ENCODE measurements at places on chromosomes 12 and 14.
A peak's percentile ranks its signal among the peaks of the same experiment; 100 is the strongest.

DNA sequence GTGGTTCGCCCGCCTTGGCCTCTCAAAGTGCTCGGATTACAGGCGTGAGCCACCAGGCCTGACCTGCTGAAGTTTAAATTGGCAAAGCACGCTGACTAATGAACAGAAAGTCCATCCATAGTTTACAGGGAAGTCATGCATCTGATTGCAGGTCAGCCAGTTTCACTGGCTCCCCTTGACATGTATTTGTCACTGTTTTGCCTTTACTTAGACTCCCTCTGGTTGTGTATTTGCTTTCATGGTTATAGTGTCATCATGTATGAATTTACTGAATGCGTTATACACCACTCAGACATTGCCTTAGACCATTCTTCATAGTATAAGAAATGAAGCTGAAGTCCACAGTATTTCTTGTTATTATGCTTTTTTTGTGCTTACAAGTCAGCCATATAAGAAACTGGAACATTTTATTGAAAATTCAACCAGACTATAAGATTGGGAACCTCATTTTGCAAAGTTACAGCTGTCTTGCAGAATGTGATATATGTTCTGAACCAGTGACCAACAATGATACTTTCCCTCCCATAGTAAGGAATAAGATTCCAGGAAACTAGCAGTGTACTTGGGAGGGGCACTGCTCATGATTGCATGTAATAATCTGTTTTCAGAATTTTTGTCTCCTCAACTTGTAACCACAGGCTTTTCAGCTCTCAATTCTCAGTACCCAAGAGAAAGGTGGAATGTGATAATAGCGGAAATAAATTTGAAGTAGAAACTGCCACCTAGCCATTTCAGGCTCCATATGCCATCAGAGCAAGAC lies 51.9 kb upstream of the ATF7IP start:
- no peak for DNase-seq

DNA sequence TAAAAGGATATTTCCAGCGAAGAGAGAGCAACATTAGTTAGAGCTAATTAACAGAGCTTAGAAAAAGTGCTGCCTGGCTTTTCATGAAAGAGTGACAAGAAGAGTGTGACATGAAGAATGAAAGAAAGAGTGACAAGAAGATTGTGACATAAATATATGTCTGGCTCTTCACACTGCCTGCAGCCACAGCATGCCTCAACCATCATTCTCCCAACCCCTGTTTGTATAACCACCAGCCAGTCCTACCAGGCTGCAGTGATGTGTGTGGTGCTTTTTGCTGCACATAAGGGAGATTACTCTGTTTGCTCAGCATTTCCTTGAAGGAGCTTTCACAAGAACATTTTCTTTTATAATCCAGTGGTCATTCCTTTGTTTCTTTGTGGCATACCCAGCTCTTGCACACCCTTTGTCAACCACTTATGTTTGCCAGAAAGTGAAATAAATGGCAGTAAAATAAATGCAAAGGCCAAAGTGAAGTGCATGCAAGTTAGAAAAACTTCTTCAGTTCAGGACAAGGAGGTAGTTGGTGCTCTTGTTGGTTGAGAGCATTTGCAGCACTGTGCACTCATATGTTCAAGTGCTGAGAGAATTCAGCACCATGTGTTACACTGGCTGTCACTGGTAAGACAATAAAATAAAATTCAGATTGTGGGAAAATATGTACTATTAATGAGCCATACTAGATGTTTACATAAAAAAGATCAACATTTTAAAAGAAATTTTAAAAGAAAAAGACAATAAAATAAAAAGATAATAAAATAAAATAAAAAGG lies 50.6 kb downstream of the KIF21A start:
- DNase-seq: no peak

GRCh38 chr14:81826081-81826480 lies 292.4 kb upstream of the SEL1L start:
- DNase-seq: no peak

DNA sequence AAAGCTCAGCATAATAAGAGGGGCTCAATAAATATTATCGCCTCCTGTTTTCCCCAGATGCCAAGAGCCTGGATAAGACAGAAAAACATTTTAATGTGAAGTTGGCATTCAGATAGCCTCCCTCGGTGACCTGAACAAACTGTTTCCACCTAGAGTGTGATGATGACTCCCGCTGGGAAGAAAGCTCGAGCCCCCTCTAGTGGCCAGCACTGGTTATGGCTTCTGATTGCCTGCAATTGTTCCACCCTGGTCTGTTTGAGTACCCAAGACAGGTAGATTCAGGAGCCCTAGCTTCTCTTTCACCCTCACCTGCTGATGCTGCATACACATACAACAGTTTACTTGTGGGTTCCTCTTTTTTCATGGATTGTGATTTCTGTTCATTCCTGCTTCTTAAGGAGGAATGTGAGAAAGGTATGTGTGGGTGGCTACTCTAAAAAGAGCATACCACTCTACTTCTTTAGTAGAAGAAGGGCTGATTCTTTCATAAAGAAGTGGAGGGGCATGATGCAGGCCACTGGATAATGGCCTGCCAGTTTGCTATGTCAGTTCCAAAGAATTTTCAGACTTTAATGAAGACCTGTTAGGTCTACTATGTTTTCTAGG lies 6.4 kb downstream of the ERG28 start:
- DNase-seq: peak; percentile 84

DNA sequence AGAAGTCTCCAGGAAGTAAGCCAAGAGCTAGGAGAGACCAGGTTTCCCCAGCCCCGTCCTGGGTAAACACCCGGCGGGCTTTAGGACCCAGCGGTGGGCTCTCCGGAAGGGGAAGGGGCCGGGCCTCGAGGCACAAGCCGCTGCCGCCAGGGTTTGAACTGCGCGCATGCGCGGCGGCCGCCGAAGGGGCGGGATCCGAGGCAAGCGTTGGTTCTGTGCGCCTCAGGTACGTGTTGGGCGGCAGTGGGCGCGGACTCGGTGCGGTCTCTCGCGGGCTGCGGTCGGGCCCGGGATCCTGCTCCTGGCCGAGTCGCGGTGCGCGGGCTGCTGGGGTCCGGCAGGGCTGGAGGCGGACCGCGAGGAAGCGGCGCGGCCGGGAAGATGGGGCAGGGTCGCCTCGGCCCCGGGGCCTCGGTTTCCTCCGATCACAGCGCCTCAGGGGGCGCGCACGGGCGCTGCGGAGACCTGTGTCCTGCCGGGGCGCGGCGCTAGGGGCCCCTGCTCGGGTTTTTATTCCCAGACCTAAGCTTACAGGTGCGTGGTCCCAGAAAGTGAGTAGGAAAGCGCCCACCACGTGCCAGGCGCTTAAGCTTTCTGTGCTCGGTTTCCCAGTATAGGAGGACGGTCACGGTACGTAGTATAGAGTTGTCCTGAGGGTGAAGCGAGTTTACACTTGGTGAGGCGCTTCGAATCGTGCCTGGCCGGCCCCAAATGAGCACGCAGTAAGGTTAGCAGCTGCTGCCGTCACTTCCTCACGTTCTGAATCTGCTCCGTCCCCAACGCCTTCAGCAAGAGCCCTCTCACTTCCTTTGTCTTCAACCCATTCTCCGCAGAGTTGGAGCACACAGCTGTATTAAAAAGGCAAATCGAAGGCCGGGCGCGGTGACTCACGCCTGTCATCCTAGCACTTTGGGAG lies at the start of gene TDP1:
TSS of gene TDP1 (plus strand) at position 183 of the 916 bp plus-strand sequence. CDS start 7,188 bp downstream, outside the sequence.
- peak; percentile 97 for DNase-seq

DNA sequence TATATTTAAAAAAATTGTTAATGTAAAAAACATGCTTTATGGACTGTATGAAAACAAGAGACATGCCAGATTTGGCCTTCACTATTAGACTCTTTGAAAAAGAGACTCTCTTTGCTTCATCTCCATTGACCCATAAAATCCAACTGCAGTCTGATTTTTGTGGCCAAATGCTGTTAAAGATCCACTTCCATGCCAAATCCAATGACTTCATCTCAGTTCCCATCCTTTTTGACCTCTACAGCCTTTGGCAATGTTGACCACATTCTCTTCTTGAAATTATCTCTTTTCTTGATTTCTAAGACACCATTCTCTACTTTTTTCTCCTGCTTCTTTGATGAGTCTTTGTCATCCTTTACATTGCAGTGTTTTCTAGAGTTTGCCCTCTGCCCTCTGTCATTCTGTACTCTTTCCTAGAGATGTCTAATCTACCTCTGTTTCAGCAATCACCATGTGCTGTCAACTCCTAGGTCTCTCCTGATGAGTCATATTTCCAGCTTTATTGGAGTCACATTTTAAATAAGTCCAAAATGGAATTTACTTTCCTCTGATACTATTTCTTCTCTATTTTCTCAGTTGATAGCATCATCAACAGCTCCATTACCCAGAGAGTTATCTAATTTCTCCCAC lies 2.4 kb downstream of the TMPRSS12 start:
- DNase-seq: no peak

DNA sequence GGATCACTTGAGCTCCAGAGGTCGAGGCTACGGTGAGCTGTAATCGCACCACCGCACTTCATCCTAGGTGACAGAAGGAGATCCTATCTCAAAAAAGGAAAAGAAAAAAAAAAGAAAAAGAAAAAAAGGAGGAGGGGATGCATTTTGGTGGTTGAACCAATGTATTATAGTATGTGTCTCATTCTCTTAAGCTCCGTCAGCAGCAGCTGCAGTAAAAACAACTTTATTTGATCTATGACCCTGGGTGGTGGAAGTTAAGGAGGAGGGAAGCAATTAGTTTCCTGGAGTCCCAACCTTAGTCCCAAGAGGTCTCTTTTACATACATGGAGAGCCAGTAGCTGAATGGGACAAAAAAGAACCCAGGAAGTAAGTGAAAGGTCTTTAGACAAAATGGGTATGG lies 26.8 kb upstream of the APOF start:
- DNase-seq: no peak

DNA sequence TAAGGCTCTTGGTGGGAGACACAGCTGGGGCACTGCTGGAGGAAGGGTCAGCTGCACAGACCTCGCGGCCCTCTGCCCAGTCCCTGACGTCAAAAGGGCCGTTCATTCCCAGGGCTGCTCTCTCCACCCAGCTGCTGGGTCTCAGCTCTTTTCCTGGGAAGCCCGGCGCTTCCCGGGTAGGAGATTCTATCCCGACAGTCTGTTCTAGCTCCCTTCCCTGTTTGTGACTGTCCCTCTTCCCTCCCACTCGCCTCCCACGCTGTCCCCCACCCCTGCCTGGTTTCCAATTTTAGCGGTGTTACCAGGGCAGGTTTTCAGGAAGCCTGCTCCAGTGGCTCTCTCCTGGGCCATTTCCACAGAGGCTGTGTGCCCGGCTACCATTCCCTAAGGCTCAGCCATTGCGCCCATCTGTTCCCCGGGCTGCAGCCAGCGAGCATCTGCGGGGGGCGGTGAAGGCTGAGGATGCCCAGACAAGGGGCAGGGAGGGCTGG lies 186.6 kb downstream of the CACNA1C start:
- DNase-seq: no peak

- no peak for DNase-seq
Observed at GRCh38 chr12:51895378-51896135, 7.7 kb downstream of the ANKRD33 start.

- DNase-seq: no peak
Observed at GRCh38 chr12:13194401-13195110, 2.0 kb upstream of the EMP1 start.

- no peak for DNase-seq
Observed at GRCh38 chr12:118052324-118053070, 8.5 kb downstream of the WSB2 start.

GRCh38 chr14:55301437-55302121 lies 30.4 kb downstream of the FBXO34 start:
- no peak for DNase-seq

DNA sequence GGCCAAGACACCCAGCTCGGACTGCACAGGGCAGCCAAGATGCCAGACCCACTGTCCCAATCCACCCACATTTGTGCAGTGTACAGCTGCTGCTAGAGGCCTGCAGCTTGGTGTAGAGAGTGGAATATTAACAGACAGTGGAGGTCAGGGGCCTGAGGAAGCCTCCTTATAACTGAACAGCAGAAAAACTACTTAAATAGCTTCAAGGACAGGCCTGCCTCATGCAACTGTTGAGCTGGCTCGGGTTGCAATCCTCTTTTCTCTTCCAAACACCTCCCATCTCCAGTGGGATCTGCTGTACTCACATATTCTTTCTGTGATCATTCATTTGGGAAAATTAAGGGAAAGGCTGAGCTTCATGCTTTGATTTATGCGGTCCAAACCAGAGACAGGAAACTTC lies 1043.2 kb upstream of the TMEM132C start:
- DNase-seq: no peak

Data from CD4-positive, alpha-beta T cell treated with Interleukin-12 subunit alpha and Interleukin-12 subunit beta, for 1 hour (primary cell).